GM23248 (cell line): ENCODE measurements at places on chromosomes 1 and 21. TPM values are rescaled to one million over a fixed set of nuclear protein-coding genes. Genes with fewer than 3 reads are reported as not detected.

C1orf74 gene
- 1.4 and 1.5 TPM in 2 replicates for polyA plus RNA-seq

KRTAP13-2 gene
- not detected in 2 replicates for polyA plus RNA-seq

CASQ2 gene
- not detected in 2 replicates for polyA plus RNA-seq

LRRN2 gene
- polyA plus RNA-seq: not detected in 2 replicates

TMEM82 gene
- not detected in 2 replicates for polyA plus RNA-seq

DNALI1 gene
- polyA plus RNA-seq: 1.2 and 2.1 TPM in 2 replicates

COL9A2 gene
- polyA plus RNA-seq: 0.80 and 0.91 TPM in 2 replicates

SPRR1B gene
- polyA plus RNA-seq: not detected in 2 replicates

PTPN22 gene
- polyA plus RNA-seq: 1.4 and 1.6 TPM in 2 replicates

DNTTIP2 gene
- polyA plus RNA-seq: 52.8 and 62.1 TPM in 2 replicates

GRCh38 chr1:67664048-67664447, 21.0 kb upstream of the GADD45A start:
- DNase-seq: no peak

- peak; percentile 47 for DNase-seq
Observed at GRCh38 chr21:37974081-37974480, 57.8 kb upstream of the KCNJ6 start.

- DNase-seq: no peak
Observed at GRCh38 chr1:221664253-221664652, 77.6 kb downstream of the DUSP10 start.

- DNase-seq: peak; percentile 49
Observed at GRCh38 chr1:47351305-47351704, 17.7 kb downstream of the CMPK1 start.

- peak; percentile 63 for DNase-seq
Observed at GRCh38 chr1:96557336-96557735, 164.2 kb upstream of the PTBP2 start.

- DNase-seq: no peak
Observed at GRCh38 chr21:38081708-38082107, 165.5 kb upstream of the KCNJ6 start.

GRCh38 chr1:55204997-55205396, 10.2 kb downstream of the USP24 start:
- DNase-seq: no peak

DNA sequence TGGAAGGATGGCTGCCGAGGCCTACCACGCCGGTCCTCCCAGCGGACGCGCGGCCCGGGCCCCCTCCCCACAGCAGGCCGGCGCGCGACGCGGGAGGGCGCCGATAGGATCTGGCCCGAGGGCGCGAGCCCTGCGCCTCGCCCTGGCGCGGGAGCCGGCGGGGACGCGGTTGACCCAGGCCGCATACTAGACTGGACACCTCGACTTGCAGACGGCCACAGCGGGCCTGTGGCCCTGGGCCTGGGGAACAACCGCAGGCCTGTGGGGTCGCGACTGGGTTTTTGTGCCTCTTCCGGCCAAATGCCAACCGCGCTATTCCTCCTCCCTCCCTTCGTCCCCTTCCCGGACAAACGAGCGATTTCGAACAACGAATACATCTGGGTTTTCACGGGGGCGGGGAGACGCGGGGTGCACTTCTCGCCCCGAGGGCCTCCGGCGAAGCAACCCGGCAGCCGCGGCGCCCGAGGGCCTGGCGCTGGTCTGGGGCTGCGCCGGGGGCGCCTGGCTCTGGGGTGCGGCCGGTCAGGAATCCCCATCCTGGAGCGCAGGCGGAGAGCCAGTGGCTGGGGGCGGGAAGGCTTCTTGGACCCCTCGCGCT, 2.4 kb downstream of the NHLH2 start:
- no peak for DNase-seq

GRCh38 chr1:234863551-234863971, 253.6 kb upstream of the IRF2BP2 start:
- DNase-seq: peak; percentile 90

DNA sequence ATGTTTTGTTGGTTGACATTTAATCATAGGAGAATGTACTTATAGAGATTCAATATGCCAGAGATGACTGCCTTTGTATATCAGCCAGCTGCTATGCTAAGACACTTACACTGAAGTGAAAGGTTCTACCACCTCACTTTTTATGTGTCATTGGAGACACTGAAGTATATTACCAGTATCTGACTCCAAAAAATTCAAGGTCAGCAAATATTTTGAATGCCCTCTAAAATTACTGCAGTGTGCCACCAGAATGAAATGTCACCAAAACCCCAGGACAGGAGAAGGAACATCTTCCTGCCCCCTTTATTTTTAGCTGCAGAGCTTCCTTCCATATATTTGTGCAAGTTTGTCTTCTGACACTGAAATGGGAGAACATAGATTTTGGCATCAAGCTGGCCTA, 141.5 kb downstream of the LRRC40 start:
- no peak for DNase-seq

GRCh38 chr1:70288166-70288565, 66.4 kb downstream of the ANKRD13C start:
- no peak for DNase-seq

DNA sequence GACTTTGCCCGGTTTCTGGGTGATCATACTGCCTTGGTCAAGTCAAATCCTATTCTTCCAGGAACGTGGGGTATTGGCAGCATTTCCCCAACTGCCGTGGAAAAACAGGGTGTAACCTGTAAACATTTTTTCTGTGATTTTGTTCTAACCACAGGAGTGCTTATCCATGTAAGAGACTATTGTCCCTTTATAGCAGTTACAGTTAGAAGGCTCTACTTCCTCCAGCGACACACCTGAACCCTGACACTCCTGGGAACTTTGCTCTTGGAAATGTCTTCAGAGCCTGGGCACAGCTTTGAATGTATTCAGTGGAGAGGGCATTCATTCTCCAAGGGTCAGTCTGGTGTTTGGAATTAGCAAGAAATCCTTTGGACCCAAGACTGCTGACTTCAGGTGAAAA, 26.4 kb upstream of the ARHGEF10L start:
- no peak for DNase-seq

- DNase-seq: no peak
Observed at GRCh38 chr1:7690076-7690475, 81.0 kb upstream of the VAMP3 start.

GRCh38 chr1:154736841-154737240, 128.9 kb upstream of the ADAR start:
- DNase-seq: peak; percentile 94

GRCh38 chr1:71494163-71494562, 413.3 kb upstream of the ZRANB2 start:
- peak; percentile 74 for DNase-seq

- peak; percentile 75 for DNase-seq
Observed at GRCh38 chr1:169201084-169201619, 94.7 kb downstream of the ATP1B1 start.

DNA sequence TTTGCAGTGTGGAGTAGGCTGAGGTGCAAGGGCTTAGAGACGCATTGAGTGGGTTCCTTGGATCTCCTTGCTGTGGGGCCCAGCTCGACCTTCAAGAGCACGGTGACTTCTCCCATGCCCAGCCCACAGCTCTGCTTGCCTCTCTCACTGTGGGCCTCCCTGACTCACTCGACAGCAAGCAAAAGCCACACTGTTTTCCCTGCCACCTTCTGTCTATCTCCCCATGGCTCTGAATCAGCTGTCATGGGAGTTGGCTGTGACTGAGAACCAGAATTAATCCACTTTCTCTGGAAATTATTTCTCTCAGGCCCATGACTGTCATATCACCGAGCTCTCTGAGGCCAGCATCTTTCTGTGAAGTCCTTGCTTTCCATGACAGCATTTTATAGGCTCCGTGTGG, 140.7 kb downstream of the NOS1AP start:
- peak; percentile 27 for DNase-seq

GRCh38 chr1:183417772-183418491, at the start of gene NMNAT2:
TSS of gene NMNAT2 (minus strand) at chr1:183418380. CDS start at chr1:183418267, 113 bp downstream.
- peak; percentile 50 for DNase-seq

DNA sequence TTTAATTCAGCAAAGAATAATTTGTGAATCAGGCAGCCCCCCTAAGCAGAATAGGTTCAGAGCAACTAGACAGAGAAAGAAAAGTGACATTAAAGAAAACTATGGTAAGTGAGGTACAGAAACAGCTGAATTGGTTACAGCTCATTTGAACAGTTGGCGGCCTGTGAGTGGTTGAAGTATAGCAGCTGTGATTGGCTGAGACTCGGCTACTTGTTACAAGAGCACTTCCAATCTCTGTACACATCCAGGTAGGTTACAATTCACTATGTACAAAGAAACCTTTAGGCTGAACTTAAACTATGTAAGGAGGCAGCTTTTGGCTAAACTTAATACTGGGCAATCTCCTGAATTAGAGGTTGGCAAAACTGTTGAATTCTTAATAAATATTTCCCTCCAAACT, 171.1 kb upstream of the LHX8 start:
- no peak for DNase-seq

DNA sequence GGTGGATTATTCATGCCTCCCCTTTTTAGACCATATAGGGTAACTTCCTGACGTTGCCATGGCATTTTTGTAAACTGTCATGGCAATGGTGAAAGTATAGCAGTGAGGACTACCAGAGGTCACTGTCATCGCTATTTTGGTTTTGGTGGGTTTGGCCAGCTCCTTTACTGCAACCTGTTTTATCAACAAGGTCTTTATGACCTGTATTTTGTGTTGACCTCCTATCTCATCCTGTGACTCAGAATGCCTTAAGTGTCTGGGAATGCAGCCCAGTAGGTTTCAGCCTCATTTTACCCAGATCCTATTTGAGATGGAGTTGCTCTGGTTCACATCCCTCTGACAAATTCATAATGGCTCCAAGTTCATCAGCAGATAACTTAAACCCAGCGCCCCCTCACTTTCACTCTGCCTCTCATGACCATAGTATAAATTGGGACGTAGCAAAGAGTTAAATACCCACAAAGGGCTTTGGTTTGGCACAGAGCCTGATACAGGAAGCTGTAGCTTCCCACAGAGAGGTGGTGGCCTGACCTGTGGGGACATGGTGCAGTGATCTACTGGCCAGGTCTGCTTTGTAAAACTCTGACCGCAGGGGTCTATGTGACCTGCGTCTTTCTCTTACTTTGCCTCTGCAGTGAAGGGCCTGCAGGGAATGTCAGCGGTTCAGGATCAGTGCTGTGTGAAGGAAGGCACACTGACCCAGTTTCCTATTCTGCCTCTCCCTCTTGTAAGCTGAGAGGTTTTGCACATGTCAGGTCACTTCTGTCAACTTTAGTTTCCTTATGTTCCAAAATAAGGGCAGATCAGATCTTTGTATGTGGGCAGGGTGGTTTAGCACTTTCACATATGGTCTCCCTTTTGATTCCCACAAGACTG, 78.1 kb upstream of the ZNF644 start:
- DNase-seq: no peak
